ENCODE measurements at places on chromosomes 5 and 9.

- DNase-seq = no peak
Measured at GRCh38 chr5:109877670-109878045, 187.9 kb downstream of the MAN2A1 start.

- no peak for DNase-seq
Measured at GRCh38 chr9:92077888-92078287, 37.3 kb downstream of the SPTLC1 start.

- DNase-seq = no peak
Measured at GRCh38 chr5:150146862-150147601, 8.6 kb downstream of the PDGFRB start.

DNA sequence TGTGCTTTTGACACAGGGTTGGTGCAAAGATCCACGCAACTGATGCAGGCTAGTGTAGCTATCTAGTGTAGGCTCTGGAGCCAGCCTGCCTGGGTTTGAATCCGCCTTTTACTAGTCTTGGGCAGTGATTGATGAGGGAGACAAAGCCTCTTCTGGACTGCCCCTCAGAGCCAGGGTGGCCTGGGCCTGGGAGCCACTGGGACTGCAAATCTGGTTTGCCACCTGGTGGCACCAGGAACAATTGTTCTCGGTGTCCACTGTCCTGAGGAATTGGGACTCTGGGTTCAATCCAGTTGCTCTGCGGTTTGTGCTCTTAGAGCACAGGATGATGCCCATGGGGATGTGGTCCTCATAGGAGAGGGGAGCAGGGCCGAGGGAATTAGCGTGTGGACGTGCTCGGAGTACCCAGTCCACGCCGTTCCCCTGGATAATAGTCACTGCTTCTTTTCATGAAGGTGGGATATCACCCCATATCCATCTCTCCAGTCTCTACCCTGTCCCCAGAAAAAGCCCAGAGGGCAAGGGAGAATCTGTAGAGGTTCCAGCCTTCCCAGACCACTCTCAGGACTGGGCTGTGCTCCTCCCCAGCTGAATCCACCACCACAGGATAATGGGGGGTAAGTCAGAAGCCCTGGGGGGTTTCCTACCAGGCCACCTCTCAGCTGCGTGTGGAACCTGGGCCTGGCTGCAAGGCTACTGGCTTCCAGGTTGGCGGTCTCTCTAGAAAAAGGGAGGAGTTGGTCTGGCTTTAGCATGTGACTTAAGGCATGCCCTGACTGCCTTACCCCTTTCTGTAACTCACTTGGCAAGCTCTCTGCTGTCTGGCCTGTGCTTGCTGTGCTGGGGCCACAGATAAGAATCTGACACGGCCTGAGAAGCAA lies 1.9 kb downstream of the B4GALT7 start:
- DNase-seq = no peak

- no peak for DNase-seq
Measured at GRCh38 chr9:17622141-17622540, 43.3 kb downstream of the SH3GL2 start.

DNA sequence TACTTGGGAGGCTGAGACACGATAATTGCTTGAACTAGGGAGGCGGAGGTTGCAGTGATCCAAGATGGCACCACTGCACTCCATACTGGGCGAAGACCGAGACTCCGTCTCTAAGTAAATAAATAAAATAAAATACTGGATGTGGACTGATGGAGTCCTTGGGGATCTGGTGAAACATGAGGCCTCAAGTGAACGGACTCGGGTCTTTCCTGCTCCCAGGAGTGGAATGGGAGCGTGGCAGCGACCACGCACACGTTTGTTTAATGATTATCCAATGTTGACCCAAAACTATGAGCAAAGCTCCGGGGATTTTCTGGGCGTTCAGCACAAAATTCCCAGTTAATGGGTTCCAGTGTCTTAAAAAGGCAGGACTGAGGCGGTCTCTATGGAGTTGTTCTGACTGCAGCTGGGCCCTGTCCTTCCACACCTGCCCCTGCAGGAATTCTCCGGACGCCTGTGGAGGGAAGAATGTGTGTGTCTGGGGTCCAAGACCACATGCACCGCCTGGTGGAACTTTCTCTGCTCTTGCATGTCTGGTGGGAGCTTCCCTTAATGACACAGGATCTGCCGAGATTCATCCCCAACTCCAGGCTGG lies 26.6 kb downstream of the NEK6 start:
- no peak for DNase-seq

- DNase-seq = no peak
Measured at GRCh38 chr9:100879884-100880283, 148.6 kb upstream of the PLPPR1 start.

DNA sequence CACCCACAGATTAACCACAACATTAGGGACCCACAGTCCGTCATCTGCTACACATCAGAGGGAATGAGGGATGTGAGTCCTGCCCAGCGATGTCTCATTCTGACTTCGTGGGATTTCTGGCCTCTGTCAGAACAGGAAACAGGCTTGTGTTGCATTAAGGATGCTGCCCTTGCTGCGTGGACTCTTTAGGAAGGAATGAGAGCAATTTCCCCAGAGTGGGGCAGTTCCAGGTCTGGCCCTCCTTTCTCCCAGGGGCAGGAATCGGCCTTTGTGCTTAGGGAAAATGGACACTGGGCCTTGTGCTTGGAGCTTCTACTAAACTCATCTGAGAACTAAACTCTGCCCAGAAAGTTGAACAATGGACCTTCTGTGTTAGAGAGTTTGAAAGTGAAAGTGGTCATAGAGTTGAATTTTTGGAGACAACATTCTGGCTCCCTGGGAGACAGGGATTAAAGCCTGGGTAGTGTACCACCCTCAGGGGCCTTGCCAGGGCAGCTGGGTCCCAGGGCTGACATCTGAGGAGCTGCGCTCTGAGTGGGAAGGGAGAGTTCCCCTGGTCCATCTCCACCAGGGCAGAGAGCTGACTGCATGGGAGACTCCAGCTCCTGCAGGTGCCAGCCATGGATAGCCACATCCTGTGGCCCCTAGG lies 37.8 kb upstream of the S1PR3 start:
- DNase-seq = no peak

DNA sequence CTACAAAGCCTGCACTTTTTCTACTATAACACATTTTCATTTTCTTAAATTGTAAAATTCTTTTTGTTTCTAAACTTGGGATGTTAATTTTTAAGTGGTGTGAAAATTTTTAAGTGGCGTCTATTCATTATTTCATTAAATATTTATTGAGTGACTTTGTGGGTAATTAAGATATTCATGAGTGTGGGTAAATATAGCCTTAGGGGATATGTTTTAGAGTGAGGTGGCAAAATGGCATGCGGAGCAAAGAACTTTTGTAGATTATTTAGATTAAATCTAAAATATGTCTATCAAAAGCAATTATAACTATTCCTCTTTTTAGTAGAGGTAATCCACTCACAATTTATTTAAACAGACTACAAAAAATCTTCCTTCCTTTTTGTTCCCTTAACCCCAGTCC lies 188.4 kb downstream of the PCSK1 start:
- no peak for DNase-seq

GRCh38 chr5:162096448-162096847 lies 28.9 kb downstream of the GABRG2 start:
- DNase-seq = no peak

GRCh38 chr5:159873680-159874079 lies 42.6 kb upstream of the ADRA1B start:
- DNase-seq = no peak

- DNase-seq = peak; percentile 21
Measured at GRCh38 chr9:21611891-21612290, 129.8 kb upstream of the IFNE start.

DNA sequence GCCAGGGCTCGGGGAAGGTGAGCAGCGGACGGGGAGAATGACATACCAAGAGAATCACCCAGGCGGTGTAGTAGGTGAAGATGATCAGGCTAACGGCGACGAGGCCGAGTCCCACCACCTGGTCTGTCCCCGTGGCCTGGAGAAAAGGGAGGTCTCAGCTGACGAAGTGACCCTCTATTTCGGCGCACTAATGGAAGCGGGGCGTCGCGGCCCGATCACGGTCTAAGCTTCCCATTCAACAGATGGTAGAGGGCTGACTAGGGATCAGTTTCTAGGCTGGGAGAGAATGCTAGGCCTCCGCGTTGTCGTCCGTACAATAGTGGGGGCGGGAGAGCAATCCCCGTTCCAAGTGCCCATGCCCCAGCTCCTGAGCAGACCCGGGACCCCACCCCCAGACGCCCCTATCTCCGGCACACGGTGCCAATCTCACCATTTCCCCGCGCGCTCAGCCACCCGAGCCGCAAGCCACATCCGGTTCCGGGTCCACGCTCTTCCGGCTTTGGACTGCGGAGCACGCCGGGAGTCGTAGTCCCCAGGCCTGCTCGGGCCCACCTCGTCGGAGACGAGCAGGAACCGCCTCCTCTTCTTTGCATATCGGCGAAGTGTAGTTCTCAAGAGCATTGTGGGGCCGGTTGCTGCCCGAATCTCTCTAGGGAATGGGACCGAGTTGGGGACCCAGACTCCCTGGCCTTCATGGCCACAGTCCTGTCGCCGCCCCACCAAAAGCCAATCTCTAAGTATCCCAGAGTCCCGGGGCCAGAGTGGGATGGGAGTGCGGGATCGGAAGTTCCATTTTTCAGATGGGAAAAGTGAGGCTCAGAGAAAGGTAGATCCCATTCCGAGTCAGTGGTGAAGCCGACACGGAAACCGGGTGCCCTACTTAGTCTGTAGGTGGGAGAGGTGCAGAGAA lies at the start of gene DPM2:
DPM2 (minus strand) TSS at position 467 of the 910 bp plus-strand sequence; CDS start at position 433, 34 bp downstream.
- DNase-seq = peak; percentile 76

DNA sequence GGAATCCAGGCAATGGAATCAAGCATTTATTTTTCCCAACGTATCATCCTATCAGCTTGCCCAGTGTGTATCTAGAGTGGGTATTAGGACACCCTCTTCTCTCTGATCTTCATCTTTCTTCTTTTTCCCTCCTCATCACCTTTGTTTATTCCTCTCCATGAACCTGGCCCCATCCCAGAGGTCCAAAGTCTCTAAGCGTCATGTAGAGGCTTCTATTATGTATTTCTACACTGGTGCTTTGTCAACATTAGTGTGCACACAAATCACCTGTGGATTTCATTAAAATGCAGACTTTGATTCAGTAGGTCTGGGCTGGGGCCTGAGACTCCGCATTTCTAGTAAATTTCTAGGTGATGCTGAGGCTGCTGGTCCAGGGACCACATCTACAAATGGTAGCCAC lies 19.8 kb upstream of the PIP5K1B start:
- DNase-seq = no peak

DNA sequence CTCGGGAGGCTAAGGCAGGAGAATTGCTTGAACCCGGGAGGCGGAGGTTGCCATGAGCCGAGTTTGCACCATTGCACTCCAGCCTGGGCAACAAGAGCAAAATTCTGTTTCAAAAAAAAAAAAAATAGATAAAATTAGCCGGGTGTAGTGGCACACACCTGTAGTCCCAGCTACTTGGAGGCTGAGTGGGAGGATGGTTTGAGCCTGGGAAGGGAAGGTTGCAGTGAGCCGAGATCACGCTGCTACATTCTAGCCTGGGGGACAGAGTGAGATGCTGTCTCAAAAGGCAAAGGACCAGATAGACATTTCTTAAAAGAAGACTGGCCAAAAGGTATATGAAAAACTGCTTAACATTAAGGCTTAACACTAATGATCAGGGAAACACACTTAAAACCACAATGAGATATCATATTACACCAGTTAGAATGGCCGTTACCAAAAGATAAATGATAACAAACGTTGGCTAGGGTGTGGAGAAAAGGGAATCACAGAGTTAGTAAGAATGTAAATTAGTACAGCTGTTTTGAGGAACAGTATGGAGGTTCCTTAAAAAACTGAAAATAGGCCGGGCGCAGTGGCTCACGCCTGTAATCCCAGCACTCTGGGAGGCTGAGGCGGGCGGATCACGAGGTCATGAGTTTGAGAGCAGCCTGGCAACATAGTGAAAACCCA lies 10.1 kb upstream of the MARVELD2 start:
- DNase-seq = no peak

DNA sequence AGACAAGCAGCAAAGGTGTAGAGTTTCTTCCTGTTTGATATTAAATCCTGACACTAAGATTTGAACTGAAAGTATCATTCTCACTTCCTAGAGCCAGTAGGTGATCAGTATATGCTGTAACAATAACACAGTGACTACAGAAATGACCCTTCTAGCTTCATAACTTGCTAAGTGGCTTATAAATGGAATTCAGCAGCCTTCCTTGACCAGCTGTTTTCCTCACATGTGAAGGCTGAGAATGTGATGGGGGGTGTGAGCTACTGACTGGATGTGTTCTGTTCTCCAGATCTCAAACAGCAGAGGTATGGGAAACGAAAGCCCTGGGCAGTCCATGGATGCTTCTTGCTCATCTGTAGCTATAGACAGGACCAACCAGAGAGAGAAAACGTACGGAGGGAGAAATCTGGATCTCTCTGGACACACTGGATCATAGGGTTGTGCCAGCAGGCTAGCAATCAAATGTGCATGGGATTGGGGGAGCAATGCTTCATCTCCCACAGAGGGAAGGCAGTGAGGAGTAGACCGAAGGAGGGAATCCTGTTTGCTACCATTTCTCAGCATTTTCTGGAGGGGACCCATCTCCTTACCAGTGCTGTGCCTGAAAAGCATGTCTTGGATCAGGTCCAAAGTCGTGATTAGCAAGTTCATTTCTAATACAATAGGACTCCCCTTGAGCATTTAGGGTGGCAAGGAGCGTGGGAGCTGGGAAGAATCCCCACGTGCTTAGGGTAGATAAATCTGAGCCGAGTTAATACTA lies 39.4 kb downstream of the TNFAIP8 start:
- no peak for DNase-seq

- DNase-seq = no peak
Measured at GRCh38 chr9:134812343-134812673, 68.3 kb upstream of the FCN2 start.

DNA sequence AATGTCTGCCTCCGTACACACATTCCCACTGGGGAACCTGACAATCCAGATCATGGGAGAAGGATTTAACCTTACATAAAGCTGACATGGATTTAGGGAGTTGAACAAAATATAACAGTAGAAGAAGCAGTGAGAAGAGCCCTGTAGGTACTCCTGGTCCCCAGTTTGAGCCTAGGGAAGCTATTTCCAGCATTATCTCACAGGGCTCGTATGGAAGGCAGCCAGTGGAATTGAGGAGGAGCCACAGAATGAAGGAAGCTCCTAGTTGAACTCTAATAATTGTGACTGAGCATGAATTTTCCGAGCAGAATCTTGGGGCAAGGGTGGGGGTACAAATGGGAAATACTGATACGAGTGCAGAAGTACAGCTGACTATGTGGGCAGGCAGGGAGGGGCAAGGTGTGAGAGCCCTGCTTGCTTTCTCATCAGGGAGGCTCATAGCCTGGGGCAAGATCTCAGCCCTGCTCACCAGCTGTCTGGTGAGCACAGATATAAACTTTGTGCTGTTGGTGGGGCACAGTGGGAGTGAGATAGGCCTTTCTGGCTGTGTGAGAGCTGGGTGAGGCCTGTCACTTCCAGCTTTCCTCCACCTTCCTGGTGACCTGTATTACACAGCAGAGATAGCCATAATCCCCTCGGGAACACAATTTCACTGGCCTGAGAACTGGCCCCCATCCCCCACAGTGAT lies 290.7 kb upstream of the IL12B start:
- no peak for DNase-seq

Measured in stimulated activated CD4-positive, alpha-beta T cell treated with anti-CD3 and anti-CD28 coated beads, Interleukin-1b, Interleukin-23, amount 100 ng/mL, for 4 hours (primary cell).